ENCODE measurements at places on chromosomes 4 and X.

GRCh38 chrX:105647749-105648148 is 174.6 kb upstream of the NRK start:
- no peak for DNase-seq

DNA sequence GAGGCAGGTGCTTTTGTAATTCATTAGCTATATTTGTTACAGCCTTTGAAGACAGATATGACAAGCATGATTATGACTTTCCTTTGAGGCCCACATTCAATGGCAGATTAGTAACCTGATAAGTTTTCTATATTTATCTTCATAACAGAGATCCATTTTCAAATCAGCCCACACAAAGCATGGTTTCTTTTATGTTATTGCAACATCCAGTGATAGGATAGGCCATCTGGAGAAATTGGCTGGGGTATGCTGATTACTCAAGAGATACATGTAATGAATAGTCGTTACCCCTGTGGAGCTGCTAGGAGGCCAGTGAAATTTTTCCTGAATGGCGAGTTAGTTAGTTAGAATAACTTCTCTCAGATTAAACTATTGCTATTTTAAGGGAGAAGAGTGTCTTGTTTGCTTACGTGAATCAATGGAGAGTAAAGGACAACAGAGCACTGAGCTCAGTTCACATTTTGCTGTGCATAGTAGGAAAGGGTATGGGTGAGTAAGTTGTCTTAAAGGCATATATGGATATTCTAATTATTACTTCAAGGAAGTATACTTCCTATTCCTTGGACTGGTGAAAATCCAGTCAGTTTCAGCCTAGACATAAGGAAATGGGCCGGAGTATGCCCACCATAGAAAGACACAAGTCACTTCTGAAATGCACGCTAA is 79.2 kb upstream of the DKK2 start:
- no peak for DNase-seq

- no peak for DNase-seq
Observed at GRCh38 chrX:2523911-2524310, 23.1 kb upstream of the DHRSX start.

GRCh38 chrX:72052415-72053090 is 79.2 kb downstream of the RTL5 start:
- no peak for DNase-seq

DNA sequence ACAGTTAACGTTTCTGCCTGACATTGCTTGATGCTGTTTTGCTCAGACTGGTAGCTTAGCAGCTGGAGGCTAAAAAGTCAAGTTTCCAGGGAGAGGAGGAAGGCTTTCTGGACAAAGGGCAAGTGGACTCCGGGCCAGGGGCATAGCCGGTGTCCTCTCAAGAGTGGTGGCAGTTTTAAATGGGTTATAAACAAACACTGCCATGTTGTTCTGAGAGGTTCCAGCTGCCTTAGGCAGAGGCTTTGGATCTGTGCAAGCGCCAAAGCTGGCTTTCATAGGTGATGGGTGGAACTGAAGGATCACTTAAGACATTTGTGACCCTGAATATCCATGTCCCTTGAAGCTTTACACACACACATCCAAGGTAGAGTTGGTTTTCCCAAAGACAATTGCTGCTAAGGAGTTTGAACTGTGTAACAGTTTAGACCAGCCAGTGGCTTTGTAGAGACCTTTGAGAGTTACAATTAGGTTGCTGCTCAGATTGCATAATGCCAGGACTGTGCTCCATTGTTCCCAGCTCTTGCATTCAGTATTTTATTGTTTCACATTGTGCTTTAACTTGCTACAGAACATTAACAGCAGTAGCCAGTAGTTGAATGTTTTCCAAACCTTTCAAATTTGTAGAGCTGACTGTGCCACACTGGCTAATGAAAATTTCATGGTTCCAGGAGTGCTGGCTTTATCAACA is 54.1 kb upstream of the AP1S2 start:
- no peak for DNase-seq

DNA sequence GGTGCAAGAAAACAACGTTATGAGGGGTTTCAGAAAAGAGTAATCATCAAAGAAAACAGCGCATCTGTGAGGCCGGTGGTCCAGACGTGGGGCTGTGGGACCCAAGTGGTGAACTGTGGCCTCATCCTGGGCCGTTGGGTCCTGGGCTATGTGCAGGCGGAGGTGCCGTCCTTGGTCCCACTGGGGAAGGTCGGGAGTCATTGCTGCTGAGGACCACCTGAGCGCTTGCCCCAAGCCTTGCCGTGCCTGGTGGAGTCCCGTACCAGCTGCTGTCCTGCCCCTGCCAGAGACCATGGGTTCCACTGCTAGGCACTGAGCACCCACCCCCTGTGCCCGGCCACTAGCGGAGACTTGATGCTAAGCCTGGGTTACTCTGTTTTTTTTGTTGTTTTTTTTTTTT is 25.5 kb upstream of the UVSSA start:
- DNase-seq = no peak

- DNase-seq = no peak
Observed at GRCh38 chr4:48538358-48538757, 48.3 kb downstream of the ZAR1 start.
